Myocyte (in vitro differentiated cells): ENCODE measurements at places on chromosomes 2 and 18. TPM values are rescaled to one million over a fixed set of nuclear protein-coding genes. Genes with fewer than 3 reads are reported as not detected.

The TBC1D8 gene
- 14.7 and 18.6 TPM in 2 replicates for total RNA-seq

DNA sequence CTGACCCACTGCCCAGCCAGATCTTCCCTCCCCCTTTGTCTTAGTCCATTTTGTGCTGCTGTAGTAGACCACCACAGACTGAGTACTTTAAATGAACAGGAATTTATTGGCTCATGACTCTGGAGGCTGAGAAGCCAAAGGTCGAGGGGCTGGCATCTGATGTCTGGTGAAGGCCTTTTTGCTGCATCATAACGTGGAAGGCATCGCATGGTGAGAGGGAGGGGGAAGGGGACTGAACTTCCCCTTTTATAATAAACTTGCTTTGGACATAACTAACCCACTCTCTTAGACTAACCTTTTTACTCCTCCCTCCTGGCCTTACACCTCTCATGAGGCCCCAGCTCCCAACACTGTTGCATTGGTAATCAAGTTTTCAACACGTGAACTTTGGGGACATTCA, 83.8 kb downstream of the MAP4K4 start:
- no peak for DNase-seq

DNA sequence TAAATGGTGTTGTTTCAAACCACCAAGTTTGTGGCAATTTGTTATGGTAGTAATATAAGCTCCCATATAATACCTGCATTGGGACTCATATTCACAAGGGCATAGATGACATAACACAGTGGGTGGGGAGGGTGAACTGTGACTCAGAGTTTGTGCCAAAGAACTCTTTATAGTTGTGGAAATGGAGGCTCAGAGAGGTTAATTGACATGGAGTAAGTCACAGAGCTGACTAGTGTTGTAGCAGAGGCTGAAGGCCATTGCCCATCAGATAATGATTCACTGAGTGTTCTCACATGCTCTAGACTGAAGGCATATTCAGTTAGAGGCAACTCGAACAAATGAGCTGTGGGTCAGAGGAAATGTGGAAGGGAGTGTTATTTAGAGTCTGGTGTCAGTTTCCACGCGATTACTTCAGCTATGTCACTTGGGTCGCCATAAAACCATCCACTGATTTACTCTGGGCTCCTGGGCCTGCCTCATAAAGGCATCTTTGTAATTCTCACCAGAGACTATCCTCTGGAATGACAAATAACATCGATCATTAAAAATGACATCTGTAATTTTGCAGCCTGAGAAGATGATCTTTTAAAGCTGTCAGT, 264.7 kb downstream of the CCDC85A start:
- peak; percentile 27 for DNase-seq

The ANKRD29 gene
- total RNA-seq, result 0.83 and 2.1 TPM in 2 replicates

DNA sequence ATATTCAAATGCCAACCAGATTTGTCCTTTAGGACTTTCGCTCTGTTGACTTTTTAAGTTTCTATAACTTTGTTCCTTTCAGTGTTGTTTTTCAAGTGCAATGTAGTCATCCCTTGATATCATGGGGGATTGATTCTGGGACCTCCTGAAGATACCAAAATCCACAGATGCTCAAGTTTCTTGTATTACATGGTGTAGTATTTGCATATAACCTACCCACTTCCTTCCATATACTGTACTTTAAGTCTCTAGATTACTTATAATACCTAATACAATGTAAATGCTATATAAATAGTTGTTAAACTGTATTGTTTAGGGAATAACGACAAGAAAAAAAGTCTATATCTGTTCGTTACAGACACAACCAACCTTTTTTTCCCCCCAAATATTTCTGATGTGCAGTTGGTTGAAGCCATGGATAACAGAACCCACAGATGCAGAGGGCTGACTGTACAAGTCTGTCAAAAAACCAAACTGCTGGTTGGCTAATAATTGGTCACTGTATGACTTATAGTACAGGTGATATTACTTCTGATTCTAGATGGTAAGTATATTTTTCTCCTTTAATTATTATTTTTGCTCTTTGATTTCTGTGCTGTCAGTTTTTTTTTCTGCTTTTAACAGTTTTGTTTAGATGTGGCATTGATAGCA, 201.7 kb upstream of the STON1 start:
- DNase-seq, result no peak

The TNFAIP6 gene
- total RNA-seq, result 8.8 and 10.6 TPM in 2 replicates

GRCh38 chr2:2808551-2809058, 477.5 kb upstream of the MYT1L start:
- DNase-seq, result no peak

GRCh38 chr2:220178991-220179695, 551.7 kb downstream of the SLC4A3 start:
- no peak for DNase-seq

The ERBB4 gene
- total RNA-seq, result 0.16 TPM in 1 of 2 replicates, not detected in the other

The ARHGEF33 gene
- 0.26 and 0.27 TPM in 2 replicates for total RNA-seq

The RAPGEF4 gene
- 0.47 and 1.5 TPM in 2 replicates for total RNA-seq

DNA sequence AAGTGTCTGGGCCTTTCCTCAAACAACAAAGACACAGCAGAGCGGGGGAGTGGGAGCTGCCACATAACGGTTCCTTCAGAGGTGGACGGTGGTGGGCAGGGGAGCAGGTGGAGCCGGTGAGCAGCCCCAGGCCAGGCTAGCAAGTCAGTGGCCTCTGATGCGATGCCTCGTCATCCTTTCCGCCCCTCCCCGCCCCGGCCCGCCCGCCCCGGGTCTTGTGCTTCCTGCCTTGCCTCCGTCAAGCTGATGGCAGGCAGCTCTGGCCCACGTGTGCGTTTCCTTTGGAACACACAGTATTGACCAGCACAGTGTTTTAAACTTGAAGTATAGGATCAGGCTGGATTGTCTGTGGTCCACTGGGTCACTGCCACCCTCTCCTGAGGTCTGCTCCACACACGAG, 38.9 kb downstream of the PIEZO2 start:
- DNase-seq, result no peak

The MAPK4 gene
- not detected in 2 replicates for total RNA-seq

The SULT1C2 gene
- 0.16 and 0.37 TPM in 2 replicates for total RNA-seq

- DNase-seq, result no peak
Measured at GRCh38 chr2:73202156-73203054, at the start of gene NOTO. Gene NOTO, plus strand, starts transcription at chr2:73202574. Its CDS starts 93 bp downstream, at chr2:73202667.

DNA sequence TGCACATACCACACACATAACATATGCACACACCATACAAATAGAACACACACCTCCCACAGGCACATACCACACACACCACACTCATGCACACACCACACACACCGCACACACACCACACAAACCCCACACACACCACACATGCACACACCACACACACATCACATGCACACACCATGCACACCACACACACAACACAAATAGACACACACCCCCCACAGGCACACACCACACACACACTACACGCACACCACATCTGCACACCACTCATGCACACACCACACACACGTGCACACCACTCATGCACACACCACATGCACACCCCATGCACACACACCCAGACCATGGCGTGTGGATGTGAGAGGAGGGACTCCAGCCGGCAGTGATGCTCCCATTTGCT, 161.7 kb upstream of the TPO start:
- DNase-seq, result no peak

- no peak for DNase-seq
Measured at GRCh38 chr2:101751875-101752619, 54.5 kb downstream of the MAP4K4 start.
